Femur (tissue), 1 donor: ENCODE measurements at places on chromosomes 3 and 15.

GRCh38 chr3:128587391-128587790, 63.2 kb downstream of the RPN1 start:
- no peak for DNase-seq

DNA sequence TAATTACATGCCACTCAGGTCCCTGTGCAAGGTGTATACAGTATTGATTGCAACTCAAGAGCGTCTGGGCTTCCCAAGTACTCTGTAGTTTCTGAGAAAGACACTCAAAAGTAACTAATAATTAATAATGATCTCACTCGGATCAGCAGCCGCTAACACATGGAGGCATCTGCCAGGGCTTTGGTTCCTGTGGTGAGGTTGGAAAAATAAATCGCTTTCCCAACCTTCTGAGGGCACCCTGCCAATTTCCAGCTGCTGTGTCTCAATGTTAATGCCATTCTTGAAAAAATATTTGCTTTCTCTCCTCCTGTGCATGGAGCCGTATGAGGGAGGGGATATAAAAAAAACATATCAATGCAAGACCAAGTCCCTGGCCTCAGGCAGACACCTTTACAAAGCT, 116.5 kb upstream of the SLC2A2 start:
- peak; percentile 68 for DNase-seq

DNA sequence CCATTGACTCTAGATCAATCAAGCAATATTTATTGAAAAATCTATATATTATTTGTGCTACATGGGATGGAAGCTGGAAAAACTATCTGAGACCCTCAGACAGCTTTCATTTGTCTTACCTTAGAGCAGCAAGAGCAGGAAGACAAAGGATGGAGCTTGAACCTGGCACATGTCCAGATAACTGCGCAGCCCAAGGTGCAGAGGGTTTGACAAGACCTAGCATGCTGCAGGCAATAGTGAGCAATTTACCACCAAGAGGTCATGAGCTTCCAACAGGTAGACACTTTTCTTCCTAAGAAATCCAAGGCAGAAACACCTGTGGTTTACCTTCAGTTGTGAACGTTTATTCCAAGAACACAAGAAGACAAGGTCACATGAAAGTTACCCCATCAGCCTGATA, 214.7 kb upstream of the NECTIN3 start:
- no peak for DNase-seq

DNA sequence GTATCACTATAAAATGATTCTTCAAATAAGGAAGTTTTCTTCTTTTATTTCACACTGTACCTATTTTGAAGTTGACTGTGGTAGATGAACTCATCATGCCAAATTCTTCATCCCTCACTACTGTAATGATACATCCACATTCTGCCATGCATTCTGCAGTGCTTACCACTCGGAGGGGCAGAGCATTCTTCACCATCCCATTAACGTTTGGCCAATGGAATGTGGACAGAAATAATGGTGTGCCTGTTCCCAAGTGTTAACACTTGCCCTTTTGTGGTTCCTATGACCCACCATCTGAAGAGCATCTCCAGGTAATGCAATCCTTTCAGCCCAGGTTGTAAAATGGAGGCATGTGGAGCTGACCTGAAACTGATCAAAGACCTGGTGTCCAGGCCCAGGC, 18.6 kb downstream of the GOLIM4 start:
- no peak for DNase-seq

DNA sequence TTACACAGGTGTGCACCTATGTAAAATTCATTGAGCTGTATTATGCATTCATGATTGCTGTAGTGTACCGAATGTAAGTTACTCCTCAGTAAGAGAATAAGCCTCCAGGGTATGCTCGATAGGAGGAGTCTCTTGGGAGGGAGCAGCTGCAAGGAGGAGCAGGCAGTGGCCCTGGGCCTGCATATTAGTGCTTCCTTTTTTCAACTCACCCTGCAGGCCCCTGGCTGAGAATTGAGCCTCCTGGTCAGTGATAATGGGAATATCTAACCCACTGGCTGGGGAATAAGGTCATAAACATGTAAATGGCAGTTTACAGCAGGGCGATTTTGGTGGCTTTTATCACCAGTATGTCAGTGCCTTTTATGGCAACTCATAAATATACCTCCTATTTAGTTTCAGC, 21.7 kb upstream of the SFMBT1 start:
- no peak for DNase-seq

GRCh38 chr15:29945943-29946596, 123.8 kb upstream of the TJP1 start:
- no peak for DNase-seq

- DNase-seq = no peak
Measured at GRCh38 chr3:184766555-184767261, 45.3 kb upstream of the VPS8 start.

DNA sequence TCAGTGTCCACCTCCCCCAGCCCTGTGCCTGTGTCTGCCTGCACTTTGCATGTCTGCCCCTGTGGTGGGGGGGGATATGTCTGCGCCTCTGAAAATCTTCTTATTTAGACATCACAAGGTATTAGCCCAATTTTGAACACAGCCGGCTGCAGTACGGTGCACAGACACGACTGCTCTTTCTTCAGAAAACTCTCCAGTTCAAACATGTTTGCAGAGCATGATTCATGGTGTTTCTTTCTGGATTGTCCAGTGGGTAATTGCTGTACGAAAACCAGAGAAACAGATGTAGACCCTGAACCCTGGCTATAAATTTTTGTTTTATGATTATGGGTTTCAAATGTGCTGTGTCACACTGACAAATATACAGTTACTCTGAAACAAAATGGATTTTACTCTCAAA, 3.4 kb upstream of the RARB start:
- peak; percentile 47 for DNase-seq

GRCh38 chr15:67820992-67821783, 4.1 kb upstream of the SKOR1 start:
- peak; percentile 85 for DNase-seq

DNA sequence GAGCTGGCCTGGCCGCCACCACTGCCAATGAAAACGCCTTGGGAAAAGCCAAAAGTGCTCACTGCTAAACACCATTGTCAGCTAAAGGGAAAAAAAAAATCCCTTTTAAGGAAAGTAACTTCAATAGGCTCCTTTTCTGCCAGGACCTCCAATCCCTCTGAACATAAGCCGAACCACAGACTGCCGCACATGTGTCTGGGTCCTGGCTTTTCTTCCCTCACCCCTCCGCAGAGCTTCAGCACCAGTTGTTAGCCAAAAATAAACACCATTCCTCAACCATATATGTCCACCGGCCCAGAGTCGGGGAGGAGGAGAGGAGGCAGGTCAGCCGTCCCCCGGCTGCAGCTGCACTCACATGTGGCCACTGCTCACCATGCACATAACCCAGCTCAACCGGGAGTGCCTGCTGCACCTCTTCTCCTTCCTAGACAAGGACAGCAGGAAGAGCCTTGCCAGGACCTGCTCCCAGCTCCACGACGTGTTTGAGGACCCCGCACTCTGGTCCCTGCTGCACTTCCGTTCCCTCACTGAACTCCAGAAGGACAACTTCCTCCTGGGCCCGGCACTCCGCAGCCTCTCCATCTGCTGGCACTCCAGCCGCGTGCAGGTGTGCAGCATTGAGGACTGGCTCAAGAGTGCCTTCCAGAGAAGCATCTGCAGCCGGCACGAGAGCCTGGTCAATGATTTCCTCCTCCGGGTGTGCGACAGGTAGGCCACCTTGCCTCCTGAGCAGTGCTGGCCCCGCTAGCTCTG, at the start of gene FBXL22:
Gene FBXL22, plus strand, starts transcription at position 350 of the 753 bp plus-strand sequence. Its CDS starts 6 bp downstream, at position 356.
- DNase-seq = peak; percentile 74

DNA sequence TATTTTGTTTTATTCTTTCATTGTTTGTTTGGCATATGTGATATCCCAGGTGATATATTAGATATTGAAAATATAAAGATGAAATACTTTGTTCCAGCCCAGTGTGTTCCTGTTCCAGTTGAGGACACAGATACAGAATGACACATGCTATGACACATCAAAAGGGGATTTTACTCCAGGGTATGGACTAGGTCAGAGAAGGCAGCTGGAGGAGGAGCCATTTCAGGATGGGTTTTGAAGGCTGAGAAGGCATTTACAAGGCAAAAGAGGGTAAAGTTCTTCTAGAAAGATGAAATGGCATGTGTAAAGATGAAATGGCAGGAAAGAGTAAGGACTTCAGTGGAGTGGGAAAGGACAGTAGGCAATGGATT, 163.8 kb downstream of the ZIC1 start:
- DNase-seq = no peak

DNA sequence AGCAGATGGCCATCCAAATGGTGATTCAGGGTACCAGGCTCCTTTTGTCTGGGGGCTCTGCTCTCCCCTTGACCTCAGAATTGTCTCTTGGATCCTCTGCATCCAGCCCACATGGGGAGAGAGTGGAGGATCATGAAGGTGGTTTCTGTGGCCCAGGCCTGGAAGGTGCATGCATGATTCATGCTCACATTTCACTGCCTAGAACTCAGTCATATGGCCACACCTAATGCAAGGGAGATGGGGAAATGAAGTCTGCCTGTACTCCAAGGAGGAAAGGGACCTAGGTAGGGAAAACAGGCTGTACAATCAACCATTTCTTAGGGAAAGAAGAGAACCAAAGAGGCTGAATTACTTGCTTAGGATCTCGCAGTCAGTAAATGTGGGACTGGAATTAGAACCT, 15.1 kb downstream of the HRG start:
- no peak for DNase-seq

GRCh38 chr3:34650131-34650530, 851.7 kb downstream of the PDCD6IP start:
- DNase-seq = no peak

DNA sequence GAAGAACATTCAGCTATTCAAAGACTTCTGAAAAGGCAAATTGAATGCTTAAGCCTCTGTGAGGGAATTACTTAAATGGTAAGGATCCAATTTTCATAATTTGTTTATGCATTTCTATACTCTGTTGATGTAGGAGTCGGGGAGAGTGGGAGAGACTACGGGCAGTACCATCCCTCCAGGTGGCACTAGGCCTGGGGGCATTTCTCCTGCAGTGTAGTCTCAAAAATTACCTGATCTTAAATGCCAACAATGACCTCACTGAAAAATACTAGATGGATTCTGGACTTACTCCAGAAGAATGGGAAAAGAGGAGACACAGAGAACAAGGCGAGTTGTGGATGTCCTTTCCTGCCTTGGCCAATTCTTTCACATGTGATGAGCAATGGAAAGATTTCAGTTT, 77.8 kb upstream of the PLXND1 start:
- DNase-seq = no peak

DNA sequence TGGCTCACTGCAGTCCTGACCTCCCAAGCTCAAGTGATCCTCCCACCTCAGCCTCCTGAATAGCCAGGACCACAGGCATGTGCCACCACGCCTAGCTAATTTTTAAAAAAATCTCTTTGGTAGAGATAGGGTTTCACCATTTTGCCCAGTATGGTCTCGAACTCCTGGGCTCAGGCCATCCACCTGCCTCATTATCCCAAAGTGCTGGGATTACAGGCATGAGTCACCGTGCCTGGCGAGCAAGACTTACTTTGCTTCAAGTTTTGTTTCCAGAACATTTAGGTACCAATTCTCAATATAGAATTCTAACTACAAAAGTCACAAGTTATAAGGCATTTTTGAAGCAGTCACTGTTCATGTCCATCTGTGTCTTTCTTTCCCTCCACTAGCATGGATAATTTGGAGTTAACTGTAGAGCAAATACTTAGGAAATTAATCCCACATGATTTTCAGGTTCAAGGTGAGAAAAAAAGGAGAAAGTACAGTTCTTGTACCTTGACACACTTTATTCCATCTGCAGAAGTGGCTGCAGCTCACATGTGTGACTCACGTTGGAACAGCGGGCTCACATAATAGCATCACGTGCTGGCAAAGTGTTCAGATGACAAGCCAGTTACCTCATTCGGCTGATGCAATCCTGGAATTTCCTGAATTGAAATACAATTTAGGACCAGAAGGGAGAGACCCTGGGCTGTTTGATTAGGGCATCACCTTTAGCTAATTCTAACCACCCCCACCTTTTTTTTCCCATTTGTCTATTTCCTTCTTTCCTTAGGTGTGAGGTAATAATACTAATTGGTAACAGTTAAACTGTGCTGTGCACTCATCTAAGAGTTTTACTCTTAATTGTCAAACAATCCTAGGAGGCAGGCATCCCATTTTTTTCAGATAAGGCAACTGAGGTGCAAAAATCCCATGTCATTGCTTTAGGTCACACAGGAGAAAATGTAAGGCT, 46.9 kb upstream of the NEDD4 start:
- DNase-seq = peak; percentile 78

GRCh38 chr15:87715252-87715651, 541.3 kb downstream of the NTRK3 start:
- DNase-seq = no peak

- no peak for DNase-seq
Measured at GRCh38 chr3:47296562-47297302, 14.0 kb downstream of the KLHL18 start.

- DNase-seq = no peak
Measured at GRCh38 chr15:76795217-76795616, 109.9 kb downstream of the SCAPER start.

DNA sequence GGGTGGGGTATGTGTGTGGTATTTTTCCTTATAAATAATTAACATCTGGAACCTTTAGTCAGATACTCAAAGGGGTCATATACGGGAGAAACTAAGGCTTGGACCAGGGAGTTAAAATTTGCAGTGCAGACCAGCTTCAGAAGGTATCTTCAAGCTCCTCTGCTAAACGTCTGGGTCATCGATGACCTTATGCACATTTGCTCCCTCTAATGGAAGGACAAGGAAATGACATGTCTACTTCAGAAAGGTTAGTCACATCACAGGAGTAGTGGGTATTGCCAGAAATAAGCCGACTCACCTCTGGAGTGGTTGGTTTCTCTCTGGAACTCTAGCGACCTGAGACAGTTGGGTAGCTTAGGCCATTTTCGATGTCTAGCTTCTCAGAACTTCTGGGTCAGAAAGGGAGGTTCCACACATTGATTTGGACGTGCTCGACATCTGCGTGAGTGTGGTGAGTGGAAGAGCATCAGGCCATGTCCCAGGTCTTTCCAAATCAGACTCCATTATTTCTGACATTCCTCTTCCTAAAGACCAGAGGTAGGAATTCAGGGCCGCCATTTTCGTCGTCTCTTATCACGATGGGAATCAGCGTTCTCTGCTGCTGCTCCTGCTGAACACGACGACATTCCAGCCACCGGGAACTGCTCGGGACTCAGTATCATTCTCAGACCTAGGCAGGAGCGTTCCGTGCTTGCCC, 31.8 kb upstream of the RASA2 start:
- DNase-seq = no peak

- DNase-seq = no peak
Measured at GRCh38 chr3:123816673-123817207, 67.4 kb downstream of the MYLK start.

GRCh38 chr3:167691366-167691765, 37.6 kb upstream of the WDR49 start:
- no peak for DNase-seq

GRCh38 chr15:34490417-34491193, 53.0 kb upstream of the GOLGA8A start:
- DNase-seq = no peak

DNA sequence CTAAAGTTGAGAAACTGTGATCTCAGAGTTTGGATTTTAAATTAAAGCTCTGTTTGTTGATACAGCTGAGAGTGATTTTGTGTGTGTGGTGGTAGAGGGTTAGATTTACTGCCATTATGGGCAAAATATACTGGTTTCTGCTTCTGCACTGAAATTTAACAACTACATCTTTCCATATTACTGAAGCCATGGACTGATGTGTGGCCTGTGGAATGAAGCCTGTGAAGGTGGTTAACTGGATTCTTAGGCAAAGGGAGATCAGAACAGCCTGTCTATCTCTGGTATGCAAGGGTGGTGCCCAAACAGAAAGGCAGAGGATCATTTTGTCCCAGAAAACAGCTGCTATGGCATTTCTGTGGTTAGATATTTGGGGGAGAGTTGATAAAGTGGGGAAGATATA, 297.3 kb upstream of the THBS1 start:
- no peak for DNase-seq
